Right ventricle myocardium inferior (tissue), 1 donor: ENCODE measurements at places on chromosomes 5 and 9. TPM values are rescaled to one million over a fixed set of nuclear protein-coding genes. Genes with fewer than 3 reads are reported as not detected.

The FAM120A gene
- total RNA-seq, result 94.1 TPM

The INIP gene
- 17.0 TPM for total RNA-seq

The LYSMD3 gene
- 18.6 TPM for total RNA-seq

The NSA2 gene
- 45.1 TPM for total RNA-seq

The PCDHA5 gene
- total RNA-seq, result 0.05 TPM

The ORM2 gene
- total RNA-seq, result not detected

The F2RL1 gene
- 0.73 TPM for total RNA-seq

The SOWAHA gene
- total RNA-seq, result 0.27 TPM

The FRMD3 gene
- 98.9 TPM for total RNA-seq

The TMEM252 gene
- not detected for total RNA-seq

The FOXD4L6 gene
- not detected for total RNA-seq

The PALM2AKAP2 gene
- 90.1 TPM for total RNA-seq

The EFNA5 gene
- total RNA-seq, result 28.5 TPM

DNA sequence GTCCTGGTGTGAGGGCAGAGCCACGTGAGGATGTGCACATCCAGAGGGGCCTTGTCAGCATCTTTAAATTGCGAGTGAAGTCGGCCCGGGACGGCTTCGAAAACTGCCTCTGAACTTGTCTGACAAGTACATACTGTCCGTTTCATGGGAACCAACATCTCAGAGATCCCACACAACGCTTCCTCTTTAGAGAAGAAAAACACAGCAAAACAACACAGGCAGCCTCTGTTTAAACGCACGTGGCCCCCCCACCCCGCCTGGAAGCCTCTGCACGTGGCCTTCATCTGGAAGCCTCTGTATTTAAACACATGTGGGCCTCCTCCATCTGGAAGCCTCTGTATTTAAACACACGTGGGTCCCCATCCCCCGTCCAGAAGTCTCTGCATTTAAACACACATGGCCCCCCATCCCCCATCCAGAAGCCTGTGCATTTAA, 29.2 kb downstream of the CEP72 start:
- no peak for DNase-seq

GRCh38 chr5:122559676-122560075, 215.2 kb upstream of the SNX2 start:
- no peak for DNase-seq

- no peak for DNase-seq
Observed at GRCh38 chr9:2764353-2764752, 47.0 kb downstream of the KCNV2 start.

DNA sequence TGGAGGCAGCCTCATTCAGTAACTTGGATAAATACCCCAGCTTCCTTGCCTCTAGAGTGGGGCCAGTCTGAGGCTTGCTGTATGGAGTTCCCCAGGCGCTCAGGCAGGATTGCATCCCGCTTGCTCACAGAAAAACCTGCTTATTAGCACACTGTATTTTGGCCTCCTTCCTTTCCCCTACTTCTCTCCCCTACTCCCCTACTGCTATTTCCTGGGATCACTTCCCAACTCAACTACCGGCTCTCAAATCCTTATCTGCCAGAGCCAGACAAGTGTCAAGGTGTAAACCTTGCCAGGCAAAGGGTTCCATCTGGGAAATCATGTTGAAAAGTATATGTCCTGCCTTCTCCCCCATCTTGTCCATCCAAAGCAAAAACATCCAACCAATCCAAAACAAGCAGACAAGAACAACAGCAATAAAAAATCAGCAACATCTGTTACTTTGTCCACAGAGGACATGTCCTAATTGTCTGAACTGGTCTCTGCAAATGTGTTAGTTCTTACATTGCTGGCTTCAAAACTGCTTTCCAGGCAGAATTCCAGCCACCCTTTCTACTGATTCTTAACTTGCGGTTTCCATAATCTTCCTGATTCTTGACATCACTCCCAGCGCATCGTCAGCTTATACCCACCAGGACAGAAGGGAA, 164.1 kb upstream of the SEMA6A start:
- no peak for DNase-seq

GRCh38 chr9:98860871-98861293, 53.4 kb downstream of the GALNT12 start:
- no peak for DNase-seq

GRCh38 chr5:32413466-32414263, 30.9 kb downstream of the ZFR start:
- no peak for DNase-seq

GRCh38 chr9:125524583-125525355, 182.2 kb downstream of the MAPKAP1 start:
- DNase-seq, result no peak

- DNase-seq, result no peak
Observed at GRCh38 chr5:171651102-171651501, 134.5 kb upstream of the SMIM23 start.

DNA sequence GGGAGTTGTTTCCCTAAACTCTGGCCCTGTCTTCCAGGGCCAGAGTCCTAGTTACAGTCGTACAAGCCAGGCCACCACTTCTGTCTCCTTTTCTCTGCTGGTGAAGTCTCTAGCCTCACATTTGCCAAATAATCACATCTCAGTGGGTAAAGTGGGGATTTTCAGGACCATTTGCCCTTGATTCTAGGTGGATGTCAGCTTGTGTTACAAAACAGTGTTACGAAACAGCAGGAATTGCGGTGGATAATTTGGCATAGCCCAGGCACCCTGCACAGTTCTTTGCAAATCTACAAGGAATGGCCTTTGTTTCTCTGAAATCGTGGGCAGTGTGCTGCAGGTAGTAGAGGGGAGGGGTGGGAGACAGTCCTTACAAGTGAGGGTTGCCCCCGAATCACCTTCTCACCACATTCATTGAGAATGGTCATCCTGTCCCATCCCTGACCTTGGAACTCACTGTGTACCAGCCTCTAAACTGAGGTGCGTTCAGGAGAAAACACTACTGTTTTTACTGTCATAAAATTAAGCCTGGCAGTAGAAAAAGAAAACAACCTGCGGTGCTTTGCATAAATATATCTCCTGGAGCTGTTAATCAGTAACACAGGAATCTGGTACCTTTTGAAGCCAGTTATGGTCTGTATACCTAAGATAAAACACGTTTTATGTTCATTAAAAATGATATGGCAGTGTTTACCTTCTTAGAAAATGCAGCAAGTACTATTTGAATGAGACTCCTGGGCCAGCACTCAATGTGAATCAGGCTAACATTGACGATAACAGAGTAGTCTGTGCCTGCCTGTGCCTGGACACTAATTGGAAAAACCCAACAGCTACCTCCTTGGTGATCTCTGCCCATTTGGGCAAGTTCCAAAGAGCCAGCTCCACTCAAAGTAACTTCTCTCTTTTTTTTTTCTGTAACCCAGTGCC, 44.3 kb downstream of the CYSTM1 start:
- no peak for DNase-seq

GRCh38 chr5:137627706-137628105, 108.2 kb downstream of the KLHL3 start:
- no peak for DNase-seq

DNA sequence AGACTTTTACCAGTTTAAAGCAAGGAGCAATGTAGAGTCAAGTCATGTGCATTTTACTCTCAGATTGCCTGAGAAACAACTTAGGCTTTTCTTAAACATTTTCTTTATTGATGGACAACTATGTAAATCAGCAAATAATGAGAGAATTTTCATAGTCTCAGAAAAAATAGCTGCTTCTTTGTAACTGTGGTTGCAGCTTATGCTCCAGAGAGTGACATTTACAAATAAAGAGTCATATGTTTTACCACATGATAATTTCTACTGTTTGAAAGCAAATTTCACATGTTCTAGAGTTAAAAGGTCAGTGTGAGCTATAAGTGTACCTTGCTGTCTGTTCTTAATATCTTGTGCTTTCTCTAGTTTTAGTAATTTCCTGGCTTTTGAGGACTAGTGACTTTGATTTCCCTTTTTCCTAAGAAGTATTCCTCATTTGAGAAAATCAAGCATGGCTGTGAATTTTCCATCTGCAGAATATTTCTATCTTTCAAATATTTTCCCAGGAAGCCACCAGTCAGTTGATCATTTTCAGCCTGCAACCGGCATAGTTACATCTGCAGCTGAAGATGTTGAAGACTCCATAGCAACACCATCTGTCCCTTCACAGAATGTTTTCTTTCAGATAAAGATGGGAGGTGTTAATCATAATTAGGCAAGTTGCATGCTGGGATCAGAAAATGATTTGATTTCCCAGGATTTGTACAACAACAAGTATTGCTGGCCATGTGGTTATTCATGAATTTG, 229.9 kb downstream of the SGCD start:
- no peak for DNase-seq

DNA sequence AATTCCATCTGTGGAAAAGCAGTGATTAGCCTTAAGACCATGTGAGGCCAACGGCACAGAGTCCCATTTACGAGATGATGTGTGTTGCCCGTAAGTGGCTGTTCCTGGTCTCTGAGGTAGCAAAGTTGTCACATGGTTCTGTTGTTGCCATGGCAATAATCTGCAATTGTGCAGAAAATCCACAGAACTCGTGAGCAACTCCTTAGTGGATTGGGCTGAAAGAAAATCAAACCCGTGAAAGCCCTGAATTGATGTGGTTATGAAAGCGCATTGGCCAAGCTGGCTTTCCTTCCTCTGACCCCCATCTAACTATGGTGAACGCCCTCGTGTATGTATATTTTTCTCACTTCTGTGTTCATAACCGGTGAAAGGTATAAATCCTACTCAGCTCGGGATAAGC, 614.7 kb downstream of the EBF1 start:
- DNase-seq, result no peak

GRCh38 chr9:134595014-134595413, 46.6 kb upstream of the COL5A1 start:
- DNase-seq, result no peak

GRCh38 chr5:44907396-44907795, 98.6 kb downstream of the MRPS30 start:
- no peak for DNase-seq

DNA sequence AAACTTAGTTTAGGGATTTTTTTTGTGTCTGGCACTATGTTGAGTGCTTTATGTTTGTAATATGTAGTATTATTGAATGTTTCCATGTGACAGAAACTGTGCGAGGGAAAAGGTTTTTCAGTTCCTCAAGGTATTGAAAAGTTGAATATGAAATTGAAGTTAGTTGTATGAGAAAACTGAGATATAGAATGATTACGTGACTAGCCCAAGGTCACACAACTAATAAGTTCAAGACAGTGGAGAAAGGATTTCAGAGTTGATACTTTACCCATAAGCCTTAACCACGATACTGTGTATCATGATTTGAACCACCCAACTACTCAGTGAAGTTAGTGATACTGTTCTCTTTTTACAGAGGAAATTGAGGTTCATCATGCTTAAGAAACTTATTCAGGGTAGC, 5.7 kb downstream of the NIPBL start:
- DNase-seq, result no peak

DNA sequence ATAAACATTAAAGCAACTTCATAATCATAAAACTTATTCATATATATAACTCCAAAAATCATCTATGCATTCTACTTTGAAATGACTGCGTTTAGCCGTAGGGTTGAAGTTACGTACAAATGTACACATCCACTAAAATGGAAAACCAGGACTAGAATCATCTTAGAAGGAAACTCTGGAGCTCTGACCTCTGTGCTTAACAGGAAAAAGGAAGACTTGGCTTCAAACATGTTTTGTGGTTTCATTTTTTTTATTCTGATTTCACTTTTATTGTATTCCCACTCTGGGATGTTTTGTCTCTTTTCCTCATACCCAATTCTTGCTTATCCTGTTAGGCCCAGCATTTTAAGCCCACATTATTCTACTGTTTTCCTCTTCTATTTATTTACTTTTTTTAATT, 44.9 kb downstream of the GRAMD2B start:
- DNase-seq, result no peak

DNA sequence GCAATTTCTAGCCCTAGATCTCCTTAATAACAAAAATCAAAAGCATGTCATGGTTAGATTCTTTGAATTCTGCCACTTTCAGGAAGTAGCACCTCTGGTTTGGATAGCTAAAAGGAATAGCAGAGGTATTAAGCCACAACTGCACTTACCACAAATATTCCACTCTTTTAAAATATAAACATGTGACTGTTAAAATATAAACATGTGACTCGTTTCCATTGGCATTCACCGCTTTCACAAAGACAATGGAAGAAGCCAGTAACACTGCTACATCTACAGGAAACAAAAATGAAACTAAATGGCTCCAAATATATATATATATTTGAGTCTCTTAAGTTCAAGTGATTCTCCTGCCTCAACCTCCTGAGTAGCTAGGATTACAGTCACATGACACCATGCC, 222.9 kb downstream of the ARL15 start:
- no peak for DNase-seq

GRCh38 chr5:114018186-114018585, 343.7 kb upstream of the KCNN2 start:
- no peak for DNase-seq

- DNase-seq, result no peak
Observed at GRCh38 chr5:87076931-87077330, 190.8 kb upstream of the RASA1 start.

- no peak for DNase-seq
Observed at GRCh38 chr5:149956685-149957084, 3.9 kb upstream of the SLC26A2 start.

- no peak for DNase-seq
Observed at GRCh38 chr9:20702570-20702969, 18.5 kb downstream of the FOCAD start.

- no peak for DNase-seq
Observed at GRCh38 chr9:3268223-3268622, 257.6 kb downstream of the RFX3 start.

- no peak for DNase-seq
Observed at GRCh38 chr5:127492854-127493738, 24.3 kb upstream of the PRRC1 start.

- DNase-seq, result no peak
Observed at GRCh38 chr9:114666851-114667250, 9.2 kb upstream of the TEX53 start.

GRCh38 chr5:66249920-66250319, 105.8 kb downstream of the SREK1 start:
- no peak for DNase-seq

GRCh38 chr5:59104400-59105127, 521.7 kb downstream of the RAB3C start:
- DNase-seq, result no peak
